Pancreas (tissue), 10 donors: ENCODE measurements at places on chromosomes 13 and 19. TPM values are rescaled to one million over a fixed set of nuclear protein-coding genes. Genes with fewer than 3 reads are reported as not detected.

Gene ZSCAN5C
- total RNA-seq, result not detected

Gene HIF3A
- 12.7 TPM for total RNA-seq

Gene ICAM4
- total RNA-seq, result 0.13 TPM

Gene LGALS7B
- not detected for total RNA-seq

Gene CNN1
- total RNA-seq, result 5.2 TPM

DNA sequence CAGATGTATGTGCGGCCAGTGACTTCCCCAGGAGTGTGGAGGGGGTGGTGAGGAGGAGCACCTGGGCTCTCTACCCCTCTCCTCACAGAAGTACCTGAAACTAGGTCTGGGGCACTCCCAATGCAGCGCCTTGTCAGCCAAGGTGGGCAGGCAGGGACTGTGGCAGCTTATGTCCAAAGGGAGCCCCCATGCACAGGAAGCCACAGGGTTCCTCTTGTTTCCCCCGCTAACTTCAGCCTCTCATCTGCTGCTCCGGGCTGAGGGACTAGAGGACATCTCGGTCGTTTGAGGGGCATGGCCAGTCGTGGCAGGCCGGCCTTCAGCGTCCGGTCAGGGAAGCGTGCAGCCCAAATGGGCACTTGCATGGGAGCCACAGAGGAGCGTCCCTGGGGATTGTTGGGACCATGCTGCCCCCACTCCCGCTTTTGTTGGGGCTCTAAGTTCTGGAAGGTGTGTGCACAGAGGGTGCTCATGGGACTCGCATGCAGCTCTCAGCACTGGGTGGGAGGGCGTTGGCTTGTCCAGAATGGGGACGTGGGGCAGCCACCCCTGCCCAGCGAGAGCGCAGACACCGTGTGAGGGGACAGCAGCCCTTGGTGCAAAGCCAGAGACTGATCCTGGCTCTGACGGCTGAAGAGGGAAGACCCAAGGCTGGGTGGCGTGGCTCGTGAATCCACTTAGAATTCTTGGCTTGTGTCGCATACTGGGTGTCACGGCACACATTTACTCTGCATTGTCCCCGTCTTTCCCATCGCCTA is 16.6 kb upstream of the NPAS1 start:
- DNase-seq, result no peak
- H3K36me3 ChIP-seq, result peaks cover 14% of the 10 kb centered on the region
- no peaks in the 10 kb centered on the region for H3K4me1 ChIP-seq
- H3K27ac ChIP-seq, result no peak overlapping the region
- H3K27me3 ChIP-seq, result no peaks in the 10 kb centered on the region

GRCh38 chr13:92719868-92720267 is 506.7 kb upstream of the GPC6 start:
- peaks cover 6% of the 10 kb centered on the region for H3K4me1 ChIP-seq
- no peak overlapping the region for H3K4me3 ChIP-seq
- no peaks in the 10 kb centered on the region for H3K27me3 ChIP-seq
- DNase-seq, result no peak
- no peaks in the 10 kb centered on the region for H3K36me3 ChIP-seq

DNA sequence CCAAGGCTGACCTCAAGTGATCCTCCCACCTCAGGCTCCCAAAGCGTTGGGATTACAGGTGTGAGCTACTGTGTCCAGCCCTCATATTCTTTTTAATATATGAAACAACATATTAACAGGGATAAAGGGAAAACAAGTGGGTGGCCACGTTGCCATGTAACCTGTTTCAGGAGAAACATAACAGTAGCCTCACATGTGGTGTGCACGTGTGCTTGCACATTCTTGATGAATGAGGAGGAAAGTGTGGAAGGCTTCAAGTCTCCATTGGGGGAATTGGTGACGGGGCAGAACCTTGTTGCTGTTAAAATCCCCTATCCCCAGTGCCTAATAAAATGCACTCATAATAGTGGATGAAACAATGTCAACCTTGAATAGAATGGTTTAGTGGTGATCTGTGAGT is 202.3 kb downstream of the MTUS2 start:
- no peaks in the 10 kb centered on the region for H3K27me3 ChIP-seq
- no peak overlapping the region for H3K4me3 ChIP-seq
- H3K4me1 ChIP-seq, result no peaks in the 10 kb centered on the region
- H3K27ac ChIP-seq, result no peak overlapping the region
- DNase-seq, result no peak
- no peaks in the 10 kb centered on the region for H3K36me3 ChIP-seq

- DNase-seq, result no peak
- no peaks in the 10 kb centered on the region for H3K27me3 ChIP-seq
- no peak overlapping the region for H3K27ac ChIP-seq
- no peak overlapping the region for H3K4me3 ChIP-seq
- no peaks in the 10 kb centered on the region for H3K4me1 ChIP-seq
Observed at GRCh38 chr13:102869948-102870676, 24.3 kb downstream of the ERCC5 start.

DNA sequence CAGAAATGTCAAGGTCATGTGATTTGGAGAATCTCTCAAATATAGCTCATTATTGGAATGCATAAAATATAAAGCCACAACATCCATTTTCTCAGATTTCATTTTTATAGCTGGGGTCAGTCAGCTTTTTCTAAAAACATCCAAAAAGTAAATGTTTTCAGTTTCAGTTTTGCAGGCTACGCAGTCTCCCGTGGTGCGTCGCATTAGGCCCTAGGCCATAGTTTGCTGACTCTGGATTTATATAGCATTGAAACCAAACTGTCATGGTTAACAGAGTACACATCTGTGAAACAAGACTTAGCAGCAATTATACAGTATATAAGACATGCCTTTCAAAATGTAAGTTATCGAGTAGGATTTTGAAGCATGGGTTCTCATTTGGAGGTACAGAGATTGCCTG is 140.0 kb downstream of the IRS2 start:
- H3K27ac ChIP-seq, result no peak overlapping the region
- no peaks in the 10 kb centered on the region for H3K36me3 ChIP-seq
- no peak overlapping the region for H3K4me3 ChIP-seq
- no peaks in the 10 kb centered on the region for H3K27me3 ChIP-seq

GRCh38 chr13:42990291-42991232 is 1.5 kb downstream of the EPSTI1 start:
- no peak for DNase-seq
- H3K4me3 ChIP-seq, result no peak overlapping the region

DNA sequence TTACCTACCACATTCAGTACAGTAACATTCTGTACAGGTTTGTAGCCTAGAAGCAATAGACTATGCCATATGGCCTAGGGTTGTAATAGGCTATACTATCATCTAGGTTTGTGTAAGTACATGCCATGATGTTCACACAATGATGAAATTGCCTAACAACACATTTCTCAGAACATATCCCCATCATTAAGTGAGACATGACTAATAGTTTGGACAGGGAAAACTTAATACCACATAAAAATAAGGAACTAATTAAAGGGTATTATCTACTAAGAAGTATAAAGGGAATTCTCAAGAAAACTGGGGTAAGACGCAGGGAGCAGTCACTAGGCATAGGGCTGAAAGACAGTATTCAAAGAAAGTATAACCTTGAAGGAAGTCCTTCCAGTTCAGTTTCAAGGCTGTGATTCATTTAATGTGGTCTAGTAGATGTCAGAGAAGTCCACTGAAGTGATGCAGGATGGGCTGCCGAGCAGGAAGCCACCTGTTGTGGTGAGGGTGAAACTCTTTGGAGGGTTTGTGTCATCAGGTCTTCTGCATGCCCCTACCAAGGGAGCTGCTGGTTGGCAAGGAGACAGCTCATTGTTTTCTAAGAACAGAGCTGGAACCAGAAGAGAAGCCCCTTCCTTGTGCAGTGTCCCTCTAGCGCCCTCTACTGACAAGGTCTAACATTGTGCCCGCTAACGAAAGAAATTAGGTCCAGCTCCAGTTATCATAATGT is 122.9 kb downstream of the OLFM4 start:
- no peaks in the 10 kb centered on the region for H3K27me3 ChIP-seq
- H3K27ac ChIP-seq, result no peak overlapping the region
- DNase-seq, result peak; percentile 33
- no peaks in the 10 kb centered on the region for H3K36me3 ChIP-seq
- no peak overlapping the region for H3K4me3 ChIP-seq
